ENCODE measurements at places on chromosomes 7 and 10.

- no peak for DNase-seq
Measured at GRCh38 chr7:20064974-20065862, 152.0 kb downstream of the MACC1 start.

DNA sequence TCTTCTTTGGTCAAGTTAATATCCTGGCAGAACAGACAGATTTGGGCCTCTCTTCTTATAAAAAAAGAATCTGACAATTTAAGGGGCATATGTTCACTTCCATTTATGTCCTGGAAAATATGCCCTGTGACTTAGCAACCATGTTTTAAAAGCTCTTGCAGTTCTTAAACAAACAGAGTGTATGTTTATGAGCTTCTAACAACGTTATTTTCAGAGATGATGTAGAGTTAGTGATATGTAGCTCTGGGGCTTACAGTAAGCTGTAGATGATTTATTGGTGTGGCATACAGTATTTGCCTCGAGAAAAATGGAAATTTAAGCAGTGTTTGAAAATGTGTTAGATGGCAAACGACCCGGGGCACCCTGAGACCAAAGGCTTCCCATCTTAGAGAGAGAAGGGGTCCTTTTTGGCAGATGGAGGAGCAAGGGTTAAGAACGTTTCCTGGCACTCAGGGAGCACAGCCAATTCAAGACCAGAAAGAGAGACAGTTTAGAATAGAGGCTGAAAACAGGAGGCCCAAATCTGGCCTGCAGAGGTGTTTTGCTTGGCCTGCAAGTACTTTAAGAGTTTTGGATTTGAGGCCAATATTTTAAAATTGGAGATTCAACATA, 397.5 kb downstream of the KCNMA1 start:
- DNase-seq = no peak

DNA sequence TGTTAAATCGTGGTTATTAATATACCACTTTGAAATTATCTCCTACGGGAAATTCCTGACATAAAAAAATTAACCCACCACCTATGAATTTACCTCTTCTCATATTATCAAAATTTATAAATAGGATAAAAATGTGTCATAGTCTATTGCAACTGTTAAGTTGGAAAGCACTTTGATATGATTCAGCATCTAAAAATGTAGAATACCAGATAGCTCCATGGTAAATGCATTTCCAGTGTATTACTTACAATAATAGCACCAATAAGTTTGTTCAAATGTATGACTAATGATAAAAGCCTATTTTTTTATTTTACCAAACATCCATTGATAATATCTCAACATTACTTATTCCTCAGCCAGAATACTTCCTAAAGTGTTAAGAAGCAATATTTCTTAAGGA, 13.6 kb upstream of the KCND2 start:
- DNase-seq = no peak

- DNase-seq = no peak
Measured at GRCh38 chr7:40463446-40463845, 328.6 kb downstream of the SUGCT start.

GRCh38 chr7:43469051-43469450, 113.9 kb upstream of the STK17A start:
- DNase-seq = no peak

- DNase-seq = no peak
Measured at GRCh38 chr10:88080213-88080612, 216.8 kb downstream of the PTEN start.

- DNase-seq = no peak
Measured at GRCh38 chr10:16867556-16867955, 50.3 kb upstream of the RSU1 start.

- DNase-seq = no peak
Measured at GRCh38 chr10:119469325-119469707, 73.2 kb downstream of the RGS10 start.

DNA sequence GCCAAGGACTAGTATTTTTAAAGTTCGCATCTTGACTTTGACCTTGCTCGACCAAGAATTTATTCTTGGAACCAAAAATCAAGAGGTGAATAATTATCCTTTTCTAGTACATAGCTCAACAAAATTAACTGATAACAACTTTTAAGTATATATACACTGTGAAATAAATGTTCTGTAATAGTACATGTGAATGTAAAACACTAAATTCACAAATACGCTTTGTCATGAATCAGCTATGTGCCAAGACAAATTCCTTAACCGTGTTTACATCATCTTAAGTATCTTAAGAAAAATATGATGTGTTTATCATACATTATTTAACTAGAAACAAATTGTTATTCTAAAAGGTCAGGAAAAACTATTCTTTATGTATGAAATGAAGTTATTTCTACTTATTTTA, 83.3 kb downstream of the CUL2 start:
- DNase-seq = no peak

DNA sequence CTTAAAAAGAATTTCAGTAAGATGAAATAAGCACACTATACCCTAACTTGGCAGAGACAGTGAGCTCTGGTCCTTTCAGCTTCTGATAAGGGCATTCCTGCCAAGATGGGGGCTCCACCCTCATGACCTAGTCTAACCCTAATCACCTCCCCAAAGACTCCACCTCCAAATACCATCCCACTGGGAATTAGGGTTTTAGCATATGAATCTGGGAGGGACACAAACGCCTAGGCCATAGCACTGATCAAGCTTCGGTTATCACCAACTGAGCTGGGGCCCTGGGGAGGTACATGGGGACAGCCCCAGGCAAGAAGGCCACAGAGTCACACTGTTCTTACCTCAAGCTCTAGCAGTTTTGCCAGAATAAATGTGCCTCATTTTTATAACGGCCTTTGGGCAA, 31.4 kb downstream of the PALS2 start:
- no peak for DNase-seq

DNA sequence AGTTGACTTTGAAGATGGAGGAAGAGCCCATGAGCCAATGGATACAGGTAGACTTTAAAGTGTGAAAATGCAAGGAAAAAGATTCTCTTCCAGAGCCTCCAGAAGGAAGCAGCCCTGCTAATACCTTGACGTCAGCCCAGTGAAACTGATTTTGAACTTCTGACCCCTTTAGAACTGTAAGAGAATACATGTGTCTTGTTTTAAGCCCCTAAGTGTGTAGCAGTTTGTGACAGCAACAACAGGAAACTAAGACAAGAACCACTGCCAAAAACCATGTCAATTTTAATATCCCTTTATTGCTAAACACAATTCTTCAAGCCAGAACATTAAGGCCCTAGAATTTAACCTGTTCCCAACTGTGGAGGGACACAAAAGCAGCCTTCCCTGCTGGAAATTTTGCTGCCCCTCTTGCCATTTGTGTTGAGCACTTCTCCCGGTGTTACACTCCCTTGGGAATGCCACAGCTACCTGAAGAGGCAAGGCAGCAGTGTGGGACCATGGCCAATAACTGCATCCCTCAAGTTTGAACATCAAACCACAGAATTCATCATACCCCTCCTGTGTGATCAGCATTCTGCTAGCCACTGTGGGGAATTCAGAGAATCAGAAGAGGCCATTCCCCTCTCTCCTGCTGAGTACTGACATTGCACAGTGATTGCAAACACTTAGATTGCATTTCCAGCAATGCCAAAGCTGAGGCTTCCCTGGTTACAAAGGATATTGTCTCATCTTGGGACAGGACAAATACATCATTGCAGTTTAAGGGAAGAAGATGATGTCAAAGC, 12.3 kb upstream of the CCDC172 start:
- no peak for DNase-seq

DNA sequence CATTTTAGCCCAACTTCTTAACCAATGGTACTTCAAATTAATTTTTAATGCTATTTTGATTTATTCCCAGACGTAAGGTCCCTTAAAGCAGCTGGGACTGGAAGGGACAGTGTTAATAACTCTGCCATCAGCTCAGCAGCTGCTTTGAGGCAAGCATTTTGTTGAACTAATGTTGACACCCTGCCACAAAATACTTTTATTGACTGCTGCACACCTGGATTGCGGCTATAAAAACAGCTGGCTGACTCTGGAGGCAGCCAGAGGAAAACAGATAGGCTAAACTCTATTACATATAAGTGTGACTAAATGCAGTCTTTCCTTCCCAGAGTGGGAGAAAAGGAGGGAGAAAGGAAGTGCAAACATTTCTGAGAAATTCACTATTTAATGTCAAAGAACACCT, 77.6 kb downstream of the ETV1 start:
- no peak for DNase-seq

DNA sequence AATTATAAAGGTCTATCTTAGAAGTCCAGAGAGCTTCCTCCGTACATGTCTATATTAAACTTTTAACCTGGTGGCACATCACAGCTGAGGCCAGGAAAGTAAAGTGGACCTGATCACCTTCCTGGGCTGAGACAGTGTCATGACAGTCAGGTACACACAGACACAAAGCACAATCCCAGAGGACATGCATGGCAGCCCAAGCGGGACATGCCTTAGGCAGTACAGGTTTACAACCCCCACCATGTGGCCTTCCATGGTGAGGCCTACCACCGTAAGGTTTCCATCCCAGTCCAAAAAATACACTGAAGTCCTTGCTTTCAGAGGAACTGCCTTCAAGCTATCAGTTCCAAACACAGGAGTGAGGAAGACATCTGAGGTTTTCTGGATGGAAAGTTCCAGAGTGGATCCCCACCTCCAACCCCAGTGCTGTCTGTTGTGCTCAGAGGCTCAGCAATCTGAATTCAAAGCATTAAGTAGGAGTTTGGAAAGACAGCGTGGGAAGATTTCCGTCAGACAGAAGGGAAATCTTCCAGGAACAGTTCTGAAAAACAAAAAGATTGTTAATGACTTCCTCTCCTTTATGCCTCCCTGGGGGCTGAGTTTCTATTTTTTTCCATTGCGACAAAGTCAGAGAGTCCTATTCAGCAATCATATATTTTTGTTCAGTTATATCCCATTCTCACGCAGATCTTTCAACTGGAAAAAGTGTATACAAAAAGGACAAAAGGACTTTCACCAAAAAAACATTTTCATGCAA, 20.1 kb downstream of the IFIT3 start:
- DNase-seq = no peak

DNA sequence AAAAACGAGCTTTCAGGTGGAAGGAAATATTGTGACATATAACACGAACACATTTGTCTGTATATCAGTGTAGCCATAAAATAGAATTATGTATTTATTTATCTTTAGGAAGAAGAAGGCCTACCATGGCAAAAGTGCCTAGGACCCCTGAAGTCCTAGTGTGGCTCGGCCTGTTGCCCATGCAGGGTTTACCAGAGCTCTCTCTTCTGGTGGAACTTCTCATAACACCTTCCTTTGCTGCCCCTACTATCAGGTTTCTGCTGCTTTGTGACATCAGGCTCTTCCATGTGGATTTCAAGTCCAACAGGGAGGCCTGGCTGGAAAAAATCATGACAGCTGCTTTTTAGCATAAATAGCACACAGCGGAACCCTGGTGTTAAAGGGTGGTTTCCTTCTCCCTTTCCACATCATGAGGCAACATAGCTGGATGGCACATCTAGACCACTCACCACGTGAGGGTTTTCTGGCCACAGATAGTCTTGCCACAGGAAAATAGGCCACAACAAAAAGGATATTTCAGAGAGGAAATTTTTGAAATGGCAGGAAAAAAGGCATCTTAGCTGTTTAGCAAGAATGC, 44.8 kb upstream of the ADO start:
- no peak for DNase-seq

DNA sequence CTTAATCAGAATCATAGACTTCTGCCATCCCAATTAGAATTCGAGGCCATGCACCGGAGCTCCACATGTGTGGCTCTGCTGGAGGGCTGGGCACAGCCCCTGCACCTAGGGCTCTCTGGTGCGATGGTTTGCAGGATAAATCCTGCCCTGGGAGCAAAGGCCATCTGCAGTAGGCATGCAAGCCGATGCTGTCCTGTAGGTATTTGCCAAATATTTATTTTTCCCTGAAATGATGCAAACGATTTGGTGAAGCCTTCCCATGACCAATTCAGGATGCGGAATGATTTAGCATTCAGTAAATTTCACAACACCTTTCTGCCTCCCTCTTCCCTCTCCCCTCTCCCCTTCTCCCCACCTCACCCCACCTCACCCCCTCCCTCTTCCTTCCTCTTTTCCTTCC, 170.6 kb downstream of the EBF3 start:
- DNase-seq = no peak

- no peak for DNase-seq
Measured at GRCh38 chr7:128167042-128167701, 73.9 kb upstream of the LEP start.

- no peak for DNase-seq
Measured at GRCh38 chr10:92238586-92239098, 52.2 kb downstream of the CPEB3 start.

GRCh38 chr10:130244031-130244927, 108.1 kb downstream of the GLRX3 start:
- no peak for DNase-seq

DNA sequence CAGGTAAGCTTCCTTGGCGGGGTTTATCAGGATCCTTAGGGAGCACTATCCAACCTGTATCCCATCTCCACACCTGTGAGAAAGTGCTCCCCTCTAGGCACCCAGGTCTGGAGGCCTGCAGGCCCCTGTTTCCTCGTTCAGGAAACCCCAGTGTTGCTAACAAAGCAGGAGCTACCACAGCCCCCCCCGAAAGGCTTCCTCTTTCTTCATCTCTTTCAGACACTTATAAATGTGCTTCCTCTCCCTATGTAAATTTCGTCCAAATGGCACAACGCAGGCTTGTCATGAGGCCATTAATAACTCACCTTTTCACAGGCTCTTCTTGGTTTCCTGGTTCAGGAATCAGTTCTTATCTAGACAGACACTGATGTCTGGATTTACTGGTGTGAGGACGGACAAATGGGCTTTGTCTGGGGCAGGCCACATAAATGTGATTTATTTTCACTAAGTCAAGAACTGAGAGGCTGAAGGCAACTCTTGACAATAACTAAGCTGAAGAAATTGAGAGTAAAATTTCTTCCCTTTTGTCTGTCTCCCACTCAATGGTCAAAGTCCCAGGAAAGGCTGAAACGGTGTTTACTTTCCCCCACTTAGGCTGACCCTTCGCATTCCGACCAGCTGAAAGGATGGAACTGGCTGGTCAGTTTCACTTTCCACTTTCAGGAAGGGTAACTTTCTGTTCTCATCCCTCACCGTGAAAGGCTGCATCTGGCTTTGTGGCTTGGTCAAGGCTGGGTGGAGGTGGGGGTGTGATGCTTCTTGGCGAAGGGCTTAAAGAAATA, 46.8 kb downstream of the PIK3AP1 start:
- no peak for DNase-seq

- no peak for DNase-seq
Measured at GRCh38 chr10:99374972-99375371, 45.8 kb downstream of the CNNM1 start.

DNA sequence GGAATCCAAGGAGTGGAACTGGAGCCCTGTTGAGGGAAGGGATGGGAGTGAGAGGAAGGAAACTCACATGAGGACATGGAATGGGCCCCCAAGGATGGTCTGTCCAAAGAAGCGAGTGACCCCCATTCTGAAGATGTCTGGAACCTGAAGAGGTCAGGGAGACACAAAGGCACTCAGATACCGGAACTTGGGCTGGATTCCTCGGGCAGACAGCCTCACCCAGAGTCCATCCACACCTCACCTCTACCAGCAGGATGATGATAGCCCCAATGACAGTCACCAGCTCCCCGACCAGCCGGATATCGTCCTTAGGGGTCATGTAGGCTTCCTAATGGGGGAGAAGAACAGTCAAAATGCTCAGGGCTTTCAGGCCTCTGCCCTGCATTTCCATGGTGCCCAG, 10.7 kb downstream of the TRPV6 start:
- no peak for DNase-seq

- DNase-seq = no peak
Measured at GRCh38 chr7:150800581-150801241, at the start of gene TMEM176A. Gene TMEM176A (plus strand): TSS chr7:150800769. CDS start chr7:150801551, 782 bp downstream.
